ENCODE measurements at places on chromosomes 5 and 9.

DNA sequence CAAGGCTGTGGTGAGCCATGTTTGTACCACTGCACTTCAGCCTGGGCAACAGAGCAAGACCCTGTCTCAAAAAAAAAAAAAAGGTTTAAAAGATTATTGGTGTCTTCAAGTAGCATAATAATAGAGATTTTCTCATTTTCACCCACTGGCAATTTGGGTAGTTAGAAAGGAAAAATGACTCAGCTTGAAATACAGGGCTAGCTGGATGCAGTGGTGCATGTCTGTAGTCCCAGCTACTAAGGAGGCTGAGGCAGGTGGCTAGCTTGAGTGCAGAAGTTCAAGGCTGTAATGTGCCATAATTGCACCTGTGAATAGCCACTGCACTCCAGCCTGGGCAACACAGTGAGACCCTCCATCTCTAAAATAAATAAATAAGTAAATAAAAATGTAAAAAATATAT lies 111.1 kb downstream of the ARRDC3 start:
- DNase-seq, result no peak

DNA sequence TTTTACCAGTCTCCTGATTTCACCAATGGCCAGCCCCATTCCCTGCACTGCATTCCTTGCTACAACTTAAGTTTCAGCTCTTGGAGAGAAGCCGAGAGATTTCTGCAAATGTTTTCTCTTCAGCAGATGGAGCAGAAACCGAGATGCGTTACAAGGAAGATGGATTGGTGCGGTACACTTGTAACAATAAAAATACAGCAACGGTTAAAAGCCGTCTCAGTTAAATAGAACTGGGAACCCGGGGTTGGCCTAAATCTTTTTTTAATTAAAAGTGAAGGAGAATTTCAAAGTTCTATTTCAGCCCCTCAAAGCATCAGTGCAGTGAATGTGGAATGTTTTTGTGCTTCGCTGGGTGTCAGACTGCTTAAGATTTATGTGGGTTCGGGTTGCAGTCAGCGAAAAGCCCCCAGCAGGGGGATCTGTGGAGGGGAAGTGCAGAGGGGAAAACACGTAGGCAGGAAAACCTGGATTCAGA lies 19.8 kb downstream of the BRINP1 start:
- DNase-seq, result no peak

- DNase-seq, result no peak
Observed at GRCh38 chr5:141409598-141410306, 1.9 kb downstream of the PCDHGB6 start.

DNA sequence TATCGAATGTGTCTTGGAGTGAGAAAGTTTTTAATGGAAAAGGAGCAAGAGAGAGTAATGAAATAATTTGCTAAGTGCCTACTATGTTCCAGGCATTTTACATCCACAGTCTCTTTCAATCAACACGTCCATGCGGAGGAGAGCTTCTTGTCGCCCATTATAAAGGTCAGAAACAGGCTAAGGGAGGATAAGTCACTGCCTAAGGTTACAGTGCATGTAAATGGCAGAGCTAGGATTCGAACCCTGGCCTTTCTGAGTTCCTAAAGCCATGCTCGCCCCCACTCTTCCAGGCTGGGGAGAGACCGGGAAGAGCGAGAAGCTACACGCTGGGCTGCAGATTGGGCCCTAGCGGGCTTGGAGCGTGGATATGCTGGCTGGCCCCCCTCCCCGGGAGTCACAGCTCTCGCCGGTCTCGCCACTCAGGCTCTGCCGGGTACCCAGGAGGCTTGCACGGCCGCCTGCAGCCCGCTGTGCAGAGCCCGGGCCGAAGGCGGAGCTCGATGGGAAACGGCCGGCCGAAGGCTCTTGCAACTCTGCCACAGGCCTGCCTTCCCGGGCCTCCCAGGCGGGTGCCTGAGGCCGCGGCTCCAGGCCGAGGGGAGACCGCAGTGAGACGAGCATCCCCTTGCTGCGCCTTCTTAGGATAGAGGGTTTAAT lies 775 bp upstream of the LHX2 start:
- no peak for DNase-seq

DNA sequence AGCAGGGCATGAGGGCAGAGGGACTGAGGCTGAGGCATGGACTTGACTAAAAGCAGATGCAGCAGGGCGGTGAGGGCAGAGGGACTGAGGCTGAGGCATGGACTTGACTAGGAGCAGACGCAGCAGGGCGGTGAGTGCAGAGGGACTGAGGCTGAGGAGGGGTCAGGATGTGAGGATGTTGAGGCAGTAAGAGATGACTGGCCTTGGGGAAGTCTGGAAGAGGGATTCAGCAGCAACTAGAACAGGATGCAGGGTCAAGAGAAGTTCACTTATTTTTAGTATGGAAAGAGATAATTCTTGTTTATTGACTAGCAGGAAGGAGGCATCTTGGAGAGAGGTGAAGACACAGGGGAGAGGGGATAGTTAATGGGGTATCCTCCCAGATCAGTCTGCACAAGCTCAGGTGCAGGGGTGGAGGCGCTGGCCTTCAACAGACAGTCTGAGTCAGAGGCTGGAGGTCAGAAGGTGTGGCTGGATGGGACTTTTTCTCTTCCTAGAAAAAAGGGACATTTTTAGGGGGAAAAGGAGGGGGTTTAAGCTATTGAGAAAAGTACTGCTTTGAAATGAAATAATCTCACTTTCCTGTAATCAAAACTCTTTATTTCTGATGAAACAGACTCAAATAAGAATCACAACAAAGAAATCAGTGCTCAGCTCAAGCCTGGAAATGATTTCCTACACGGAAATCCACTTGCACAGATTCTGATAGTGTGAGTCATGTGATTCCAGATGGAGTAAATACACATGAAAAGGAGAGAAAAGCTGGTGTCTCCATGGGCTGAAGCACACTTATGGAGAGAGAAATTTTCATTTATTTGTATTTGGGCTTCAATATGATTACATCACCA lies 130.9 kb downstream of the PALM2AKAP2 start:
- no peak for DNase-seq

- DNase-seq, result no peak
Observed at GRCh38 chr5:124043456-124043855, 531.5 kb downstream of the CSNK1G3 start.
